Fibroblast of mammary gland (primary cell): ENCODE measurements at places on chromosomes 16 and 17.

GRCh38 chr17:68456339-68457167, 743 bp downstream of the WIPI1 start:
- peak; percentile 90 for DNase-seq

DNA sequence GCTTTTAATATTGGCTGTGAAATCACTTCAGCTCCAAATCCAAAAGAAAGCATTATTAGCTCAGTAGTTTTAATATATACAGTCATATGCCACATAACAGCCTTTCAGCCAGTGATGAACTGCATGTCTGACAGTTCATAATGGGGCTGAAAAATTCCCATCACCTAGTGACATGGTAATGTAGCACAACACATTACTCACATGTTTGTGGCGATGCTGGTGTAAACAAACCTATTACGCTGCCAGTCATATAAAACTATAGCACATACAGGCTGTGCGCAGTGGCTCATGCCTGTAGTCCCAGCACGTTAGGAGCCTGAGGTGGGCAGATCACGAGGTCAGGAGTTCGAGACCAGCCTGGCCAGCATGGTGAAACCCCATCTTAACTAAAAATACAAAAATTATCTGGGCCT, 92.2 kb downstream of the TUBD1 start:
- peak; percentile 25 for DNase-seq

DNA sequence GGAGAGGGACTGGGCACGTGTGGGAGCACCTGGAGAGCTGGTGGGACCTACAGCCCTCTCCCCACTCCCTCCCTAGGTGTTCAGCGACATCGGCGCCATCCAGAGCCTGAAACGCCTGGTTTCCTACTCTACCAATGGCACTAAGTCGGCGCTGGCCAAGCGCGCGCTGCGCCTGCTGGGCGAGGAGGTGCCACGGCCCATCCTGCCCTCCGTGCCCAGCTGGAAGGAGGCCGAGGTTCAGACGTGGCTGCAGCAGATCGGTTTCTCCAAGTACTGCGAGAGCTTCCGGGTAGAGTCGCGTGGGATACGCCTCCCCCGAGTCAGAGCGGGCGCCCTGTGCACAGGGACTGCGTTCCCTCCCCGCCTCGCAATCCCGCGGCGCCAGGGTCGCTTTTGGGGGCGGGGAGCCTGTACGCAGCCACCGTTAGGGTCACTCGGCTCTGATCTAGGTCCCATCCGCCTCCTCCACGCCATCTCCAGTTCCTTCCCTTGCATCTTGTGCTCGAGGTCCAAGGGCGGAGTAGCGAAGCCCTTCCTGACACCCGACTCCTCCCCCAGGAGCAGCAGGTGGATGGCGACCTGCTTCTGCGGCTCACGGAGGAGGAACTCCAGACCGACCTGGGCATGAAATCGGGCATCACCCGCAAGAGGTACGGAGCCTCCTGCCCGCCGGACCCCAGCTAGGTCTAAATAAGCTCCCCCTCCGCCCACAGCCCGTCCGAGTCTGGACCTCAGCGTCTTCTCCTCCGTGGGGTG, 13.0 kb downstream of the SARM1 start:
- no peak for DNase-seq

- DNase-seq = no peak
Measured at GRCh38 chr17:63698381-63698885, 1.5 kb downstream of the LIMD2 start.

DNA sequence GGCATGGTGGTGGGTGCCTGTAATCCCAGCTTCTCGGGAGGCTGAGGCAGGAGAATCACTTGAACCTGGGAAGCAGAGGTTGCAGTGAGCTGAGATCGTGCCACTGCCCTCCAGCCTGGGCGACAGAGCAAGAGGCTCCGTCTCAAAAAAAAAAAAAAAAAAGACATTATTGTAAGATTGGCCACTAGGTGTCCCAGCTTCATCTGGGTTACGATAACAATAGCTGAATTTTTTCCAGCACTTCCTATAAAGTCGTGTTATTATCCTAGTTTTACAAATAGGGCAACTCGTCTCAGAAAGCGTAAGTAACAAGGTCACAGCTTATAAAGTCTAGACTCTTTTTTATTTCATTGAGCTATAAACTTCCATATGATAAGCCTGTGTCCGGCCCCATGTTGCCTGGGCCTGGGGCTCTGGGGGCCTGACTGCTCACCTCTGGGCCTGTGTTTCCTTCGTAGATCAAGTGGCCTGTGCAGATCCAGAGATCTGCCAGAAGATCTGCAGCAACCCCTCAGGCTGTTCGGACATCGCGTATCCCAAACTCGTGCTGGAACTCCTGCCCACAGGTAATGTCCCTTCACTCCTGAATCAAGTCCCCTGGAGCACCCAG, 60.5 kb downstream of the SLC5A11 start:
- peak; percentile 46 for DNase-seq

- DNase-seq = no peak
Measured at GRCh38 chr16:87484487-87485331, 8.1 kb downstream of the ZCCHC14 start.

- no peak for DNase-seq
Measured at GRCh38 chr16:79623062-79623461, 22.5 kb upstream of the MAF start.

DNA sequence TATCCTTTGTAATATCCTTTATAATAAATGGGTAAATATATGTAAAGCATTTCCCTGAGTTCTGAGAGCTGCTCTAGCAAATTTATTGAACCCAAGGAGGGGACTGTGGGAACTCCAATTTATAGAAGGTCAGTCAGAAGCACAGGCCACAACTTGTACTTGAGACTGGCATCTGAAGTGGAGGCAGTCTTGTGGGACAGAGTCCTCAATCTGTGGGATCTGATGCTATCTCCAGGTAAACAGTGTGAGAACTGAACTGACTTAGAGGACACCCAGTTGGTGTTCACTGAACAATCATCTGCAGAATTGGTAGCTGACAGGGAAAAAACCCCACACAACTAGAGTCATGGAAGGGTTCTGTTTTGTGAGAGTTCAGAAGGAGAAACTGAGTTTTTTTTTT, 34.0 kb downstream of the AKAP10 start:
- DNase-seq = no peak

DNA sequence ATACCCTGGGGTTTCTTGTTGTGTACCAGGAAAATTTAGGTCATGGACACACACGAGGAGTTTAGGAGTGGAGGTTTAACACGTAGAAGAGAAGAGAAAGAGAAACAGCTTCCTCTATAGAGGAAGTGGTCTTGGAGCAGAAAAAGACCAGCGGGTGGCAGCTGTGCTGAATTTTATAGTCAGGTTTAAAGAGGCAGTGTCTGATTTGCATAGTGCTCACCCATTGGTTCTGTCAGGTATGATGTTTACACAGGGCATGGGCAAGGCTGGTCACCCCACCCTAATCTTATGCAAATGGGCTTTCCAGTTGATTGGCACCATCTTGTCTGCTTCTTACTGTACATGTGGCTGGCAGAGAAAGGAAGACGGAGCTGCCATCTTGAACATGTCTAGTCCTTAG, 309.0 kb downstream of the CDH13 start:
- no peak for DNase-seq

DNA sequence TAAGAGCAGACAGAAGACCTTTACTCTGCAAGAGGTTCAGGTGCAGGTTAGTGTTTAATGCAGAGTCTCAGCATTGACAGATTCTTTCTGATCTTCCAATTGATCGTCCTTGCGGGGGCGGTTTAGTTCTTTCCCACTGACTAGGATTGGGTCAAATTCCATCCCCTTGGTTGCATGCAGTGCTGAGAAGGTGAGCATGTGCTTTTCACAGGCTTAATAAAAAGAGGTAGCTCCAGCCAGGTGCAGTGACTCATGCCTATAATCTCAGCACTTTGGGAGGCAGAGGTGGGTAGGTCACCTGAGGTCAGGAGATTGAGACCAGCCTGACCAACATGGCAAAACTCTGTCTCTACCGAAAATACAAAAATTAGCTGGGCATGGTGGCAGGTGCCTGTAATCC, 7.5 kb upstream of the ITGAD start:
- DNase-seq = no peak

DNA sequence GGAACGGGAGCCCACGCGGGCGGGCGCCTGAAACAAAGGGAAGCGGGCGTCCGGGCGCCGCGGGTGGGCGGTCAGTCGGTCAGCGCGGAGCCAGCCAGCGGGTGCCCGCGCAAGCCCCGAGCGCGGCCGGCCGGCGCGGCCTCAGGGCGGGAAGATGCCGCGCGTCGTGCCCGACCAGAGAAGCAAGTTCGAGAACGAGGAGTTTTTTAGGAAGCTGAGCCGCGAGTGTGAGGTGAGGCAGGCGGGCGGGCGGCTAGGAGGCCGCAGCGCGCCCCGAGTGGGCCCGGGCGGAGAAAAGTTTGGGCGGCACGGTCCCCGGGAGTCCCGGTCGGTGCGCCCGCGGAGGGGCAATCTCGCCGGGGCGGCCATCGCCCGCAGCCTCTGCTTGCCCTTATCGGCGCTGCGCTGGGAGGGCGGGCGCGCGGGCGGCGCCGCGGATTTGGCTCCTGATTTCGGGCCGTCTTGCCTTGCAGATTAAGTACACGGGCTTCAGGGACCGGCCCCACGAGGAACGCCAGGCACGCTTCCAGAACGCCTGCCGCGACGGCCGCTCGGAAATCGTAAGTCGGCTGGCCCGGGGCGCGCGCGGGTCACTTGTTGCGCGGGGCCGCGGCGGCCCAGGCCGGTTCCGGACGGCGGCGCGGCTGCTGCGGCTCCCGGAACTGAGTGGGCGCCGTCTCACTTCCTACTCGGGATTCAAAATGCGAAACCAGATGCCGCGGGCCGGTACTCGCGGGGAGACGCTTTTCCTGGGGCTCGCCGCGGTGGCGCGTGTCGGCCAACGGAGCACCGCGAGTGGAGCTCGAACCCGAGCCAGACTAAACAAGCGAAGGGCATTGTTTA, 526 bp downstream of the CBFB start:
- peak; percentile 48 for DNase-seq

- DNase-seq = no peak
Measured at GRCh38 chr17:53818929-53819328, 3.8 kb upstream of the KIF2B start.

- peak; percentile 31 for DNase-seq
Measured at GRCh38 chr17:7574176-7574953, 5.1 kb upstream of the CD68 start.

DNA sequence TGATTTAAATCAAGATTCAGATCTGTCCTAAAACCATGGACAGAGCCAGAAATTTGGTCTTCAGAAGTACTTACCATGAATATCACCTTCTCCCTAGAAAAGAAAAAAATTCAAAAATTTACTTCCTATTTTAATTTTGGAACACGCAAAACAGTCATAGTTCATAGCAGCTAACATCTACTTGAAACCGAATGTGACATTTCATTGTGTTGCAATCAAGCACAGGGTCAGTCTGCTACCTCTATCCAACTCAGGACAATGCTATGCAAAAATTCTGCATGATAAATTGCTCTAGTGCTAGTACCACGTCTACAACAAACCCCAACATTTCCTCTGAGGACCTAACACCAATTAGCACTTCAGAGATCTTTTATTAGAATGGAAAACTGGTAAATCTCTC, 7.7 kb downstream of the JPT1 start:
- DNase-seq = no peak

DNA sequence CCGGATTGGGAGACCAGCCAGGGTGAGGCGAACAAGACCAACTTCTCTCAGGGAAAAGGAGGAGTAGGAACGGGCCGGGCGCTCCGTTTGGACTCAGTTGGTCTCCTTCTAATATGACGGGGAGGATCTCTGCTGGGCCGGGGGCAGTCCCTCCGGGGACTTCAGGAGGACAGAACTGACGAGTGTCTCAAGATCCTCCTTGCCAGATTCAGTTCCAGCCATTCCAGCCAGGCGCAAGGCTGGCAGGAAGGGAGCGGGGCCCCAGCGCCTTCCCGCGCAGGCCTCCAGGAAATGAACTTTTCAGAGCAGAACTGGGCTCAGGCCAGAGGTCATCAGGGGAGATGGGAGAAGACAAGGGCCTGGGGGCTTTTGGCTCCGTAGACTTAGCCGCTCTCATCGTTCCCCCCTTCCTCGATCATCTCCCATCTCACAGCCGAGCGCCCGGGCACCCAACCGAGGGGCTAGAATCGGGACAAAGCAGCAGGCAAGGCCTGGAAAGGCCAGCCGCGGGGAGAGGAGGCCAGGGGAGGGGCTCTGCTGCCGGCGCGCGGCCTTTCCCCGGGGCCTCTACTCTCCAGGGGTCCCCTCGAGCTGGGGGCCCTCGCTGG, 1.6 kb downstream of the ZNF423 start:
- no peak for DNase-seq

- DNase-seq = peak; percentile 14
Measured at GRCh38 chr17:12230481-12231354, 210.0 kb downstream of the MAP2K4 start.

DNA sequence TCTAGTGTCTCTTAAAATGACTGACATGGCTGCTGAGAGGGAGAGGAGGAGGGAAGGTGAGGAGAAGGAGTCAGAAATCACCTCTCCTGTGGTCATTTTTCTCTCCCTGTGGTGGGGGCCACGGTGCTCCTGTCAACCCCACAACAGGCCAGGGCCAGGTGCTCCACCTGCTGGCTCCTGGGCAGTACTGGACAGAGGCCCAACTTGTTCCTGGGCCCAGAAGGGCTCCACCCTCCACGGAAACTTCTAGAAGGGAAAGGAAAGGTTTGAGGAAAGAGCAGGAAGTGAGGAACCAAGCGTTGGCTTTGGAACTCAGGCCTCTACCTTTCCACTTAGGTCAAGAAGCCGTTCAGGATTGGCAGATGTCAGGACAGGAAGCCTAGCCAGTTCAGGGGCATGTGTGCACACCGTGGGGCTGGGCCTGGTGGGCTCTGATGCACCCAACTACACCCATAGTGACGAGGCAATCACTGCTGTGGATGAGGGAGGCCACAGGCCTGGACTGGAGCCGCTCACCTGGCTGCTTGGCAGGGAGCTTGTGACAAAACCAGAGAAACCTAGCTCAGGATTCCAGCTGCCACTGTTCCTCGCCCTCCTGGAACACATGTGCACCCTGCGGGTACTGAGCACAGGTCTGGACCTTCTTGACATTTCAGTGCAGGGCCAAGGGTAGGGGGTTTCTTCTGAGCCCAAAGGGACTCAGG, 36.1 kb downstream of the WNT3 start:
- DNase-seq = no peak

DNA sequence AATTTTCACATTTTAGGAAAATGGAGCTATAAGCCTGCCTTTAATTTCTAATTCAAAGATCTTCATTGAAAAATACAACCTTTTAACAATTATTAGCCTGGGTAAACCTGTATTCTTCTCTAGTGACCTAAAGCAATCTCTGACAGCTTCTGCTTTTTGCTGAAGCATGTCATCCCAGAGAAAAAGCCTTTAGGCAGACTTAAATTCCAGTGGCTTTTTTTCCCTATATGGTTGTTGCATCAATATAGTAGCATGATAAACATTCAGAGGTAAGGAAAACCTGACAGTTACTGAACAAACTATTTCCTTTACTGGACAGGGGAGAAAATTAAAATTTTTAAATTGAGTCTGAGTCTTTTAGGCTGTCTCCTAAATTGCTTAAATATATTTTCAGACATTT, 7.8 kb upstream of the EVI2A start:
- no peak for DNase-seq
